ENCODE measurements at places on chromosomes 16 and 17.

DNA sequence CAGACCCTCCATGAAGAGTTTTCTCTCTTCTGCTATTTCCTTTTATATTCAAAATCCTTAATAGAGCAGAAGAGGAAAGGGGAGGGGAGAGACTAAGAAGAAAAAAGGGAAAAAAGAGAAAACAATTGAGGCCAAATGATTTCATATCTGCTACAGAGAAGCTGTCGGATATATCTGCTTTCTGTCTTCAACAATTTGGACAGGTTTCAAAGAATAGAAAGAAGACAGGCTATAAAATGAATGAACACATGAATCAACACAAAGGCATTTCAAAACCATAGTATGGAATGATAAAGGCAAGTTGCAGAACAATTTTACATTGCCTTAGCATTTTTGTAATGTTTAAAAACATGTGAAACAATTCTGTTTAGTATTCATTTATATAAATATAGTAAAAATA lies 4.7 kb upstream of the CMTR2 start:
- DNase-seq: no peak

DNA sequence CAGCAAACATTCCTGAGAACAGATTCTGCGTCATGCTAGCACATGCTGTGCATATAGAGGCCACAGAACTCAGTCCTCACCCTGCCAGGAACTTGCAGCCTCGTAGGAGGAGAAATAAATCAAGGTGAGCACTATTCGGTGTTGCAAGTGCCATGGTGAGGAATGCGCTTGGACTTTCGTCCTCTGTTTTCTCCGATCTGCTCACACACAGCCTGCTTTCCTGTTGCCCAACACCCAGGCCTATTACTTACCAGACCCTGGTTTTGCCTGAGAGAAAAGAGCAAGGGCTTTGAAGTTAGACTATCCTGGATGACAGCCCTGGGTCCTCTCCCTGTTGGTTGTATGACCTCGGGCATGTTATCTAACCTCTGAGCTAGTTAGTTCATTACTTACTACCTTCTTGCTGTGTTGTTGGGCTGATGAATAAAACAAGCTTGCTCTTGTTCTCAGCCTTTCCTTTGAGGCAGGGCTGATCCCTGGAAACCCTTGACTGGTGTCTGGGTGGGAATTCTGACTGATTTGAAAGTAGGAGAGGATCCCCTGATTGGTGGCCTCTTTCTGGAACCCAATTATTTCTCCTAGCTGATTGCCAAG lies 2.9 kb downstream of the ACSF2 start:
- no peak for DNase-seq

DNA sequence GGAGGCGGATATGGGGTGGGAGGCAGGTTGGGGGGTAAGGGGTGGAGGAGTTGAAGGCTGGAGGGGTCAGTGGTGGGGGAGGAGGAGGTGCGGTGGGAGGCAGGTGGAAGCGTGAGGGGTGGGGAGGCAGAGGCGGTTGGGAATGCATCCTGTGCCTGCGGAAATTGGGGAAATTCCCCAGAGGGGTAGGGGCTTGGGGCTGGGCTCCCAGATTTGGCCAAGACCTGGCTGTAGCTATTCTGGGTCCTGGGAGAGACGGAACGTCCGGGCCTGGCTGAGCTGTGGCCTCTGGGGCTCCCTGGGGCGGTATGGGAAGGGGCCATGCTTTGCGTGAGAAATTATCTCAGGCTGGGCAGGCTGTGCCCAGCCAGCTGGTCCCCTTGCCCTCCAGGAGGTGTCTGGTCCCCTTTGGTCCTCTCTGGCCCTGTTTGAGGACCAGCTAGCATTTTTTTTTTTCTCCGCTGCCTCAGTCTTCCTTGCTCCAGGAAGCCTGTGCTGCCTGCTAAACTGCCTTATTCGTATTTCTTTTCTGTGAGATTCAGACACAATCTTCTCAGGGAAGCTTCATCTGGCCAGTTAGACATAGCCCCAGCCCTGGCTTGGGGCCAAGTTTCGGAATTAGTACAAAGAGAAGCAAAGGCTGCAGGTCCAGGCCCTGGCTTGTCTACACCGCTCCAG lies 7.3 kb upstream of the TRPV2 start:
- DNase-seq: peak; percentile 76

GRCh38 chr16:86221085-86221484 lies 289.2 kb upstream of the FOXF1 start:
- DNase-seq: no peak

- DNase-seq: peak; percentile 41
These were observed 216.3 kb downstream of the SPECC1 start for GRCh38 chr17:20225162-20226115.

DNA sequence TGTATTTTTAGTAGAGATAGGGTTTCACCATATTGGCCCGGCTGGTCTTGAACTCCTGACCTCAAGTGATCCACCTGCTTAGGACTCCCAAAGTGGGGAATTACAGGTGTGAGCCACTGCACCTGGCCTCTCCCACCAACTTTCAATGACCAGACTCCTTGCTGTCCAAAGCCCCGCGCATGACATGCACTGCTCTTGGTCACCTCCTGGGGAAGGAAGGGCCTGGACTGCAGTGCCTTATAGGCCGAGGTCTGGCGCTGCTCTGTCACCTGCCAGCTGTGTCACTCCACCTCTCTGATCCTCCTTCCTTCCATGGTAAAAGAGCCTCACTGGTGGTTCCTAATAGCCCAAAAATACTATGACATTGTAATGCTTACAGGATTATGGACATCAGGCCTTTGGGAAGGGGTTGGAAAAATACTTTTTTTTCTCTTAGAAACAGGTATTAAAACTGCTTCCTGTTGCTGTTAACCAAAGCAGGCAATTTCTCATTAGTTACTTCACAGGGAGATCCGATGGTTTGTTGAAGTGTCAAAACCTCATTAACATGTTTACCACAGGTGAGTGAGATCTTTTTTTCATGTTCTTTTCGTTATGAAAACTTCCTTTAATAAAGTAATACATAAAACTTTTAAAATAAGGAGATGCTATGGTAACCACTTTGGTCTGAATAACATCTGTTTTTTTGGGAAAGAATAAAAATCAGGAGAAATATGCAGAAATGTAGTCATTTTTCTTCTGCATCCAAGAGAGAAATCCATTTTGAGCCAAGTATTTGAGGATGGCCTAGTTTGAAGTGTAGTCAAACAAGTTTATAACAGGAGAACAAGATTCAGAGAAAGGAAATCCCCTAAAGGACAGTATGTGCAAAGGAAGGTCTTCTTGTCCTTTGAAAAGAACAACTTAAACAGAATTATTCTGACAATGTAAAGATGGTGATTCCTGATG lies 35.5 kb downstream of the GRB7 start:
- DNase-seq: no peak

DNA sequence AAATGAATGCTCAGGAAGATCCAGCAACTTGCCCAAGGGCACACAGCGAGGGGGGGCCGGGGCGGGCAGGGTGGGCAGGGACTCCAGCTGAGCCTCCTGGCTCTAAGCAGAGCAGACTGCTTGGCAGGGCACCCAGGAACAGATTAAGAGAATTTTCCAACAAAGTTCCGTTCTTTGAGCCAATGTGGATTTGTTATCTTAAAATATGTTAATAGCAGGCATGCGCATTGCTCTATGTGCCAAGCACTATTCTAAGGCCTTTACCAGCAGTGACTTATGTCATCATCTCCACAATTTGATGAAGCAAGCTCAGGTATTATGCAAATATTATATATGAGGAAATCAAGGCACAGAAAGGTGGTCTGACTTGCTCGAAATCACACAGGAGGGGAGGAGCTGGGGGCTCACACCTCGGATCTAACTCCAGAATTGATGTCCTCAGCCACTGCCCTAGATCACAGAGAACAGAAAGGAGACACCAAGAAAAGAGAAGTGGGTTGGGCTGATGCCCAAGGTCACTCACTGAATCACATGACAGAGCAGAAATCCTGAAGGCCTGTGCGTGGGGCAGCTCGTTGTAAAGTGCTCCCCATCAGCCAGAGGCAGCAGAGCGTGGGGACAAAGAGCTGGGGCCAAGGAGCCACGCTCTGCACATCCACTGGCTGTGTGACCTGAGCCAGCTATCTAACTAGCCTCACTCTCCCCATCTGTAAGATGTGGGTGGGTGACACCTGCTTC lies 23.2 kb upstream of the MEAK7 start:
- DNase-seq: no peak

GRCh38 chr16:53855511-53855910 lies 151.6 kb downstream of the FTO start:
- no peak for DNase-seq

DNA sequence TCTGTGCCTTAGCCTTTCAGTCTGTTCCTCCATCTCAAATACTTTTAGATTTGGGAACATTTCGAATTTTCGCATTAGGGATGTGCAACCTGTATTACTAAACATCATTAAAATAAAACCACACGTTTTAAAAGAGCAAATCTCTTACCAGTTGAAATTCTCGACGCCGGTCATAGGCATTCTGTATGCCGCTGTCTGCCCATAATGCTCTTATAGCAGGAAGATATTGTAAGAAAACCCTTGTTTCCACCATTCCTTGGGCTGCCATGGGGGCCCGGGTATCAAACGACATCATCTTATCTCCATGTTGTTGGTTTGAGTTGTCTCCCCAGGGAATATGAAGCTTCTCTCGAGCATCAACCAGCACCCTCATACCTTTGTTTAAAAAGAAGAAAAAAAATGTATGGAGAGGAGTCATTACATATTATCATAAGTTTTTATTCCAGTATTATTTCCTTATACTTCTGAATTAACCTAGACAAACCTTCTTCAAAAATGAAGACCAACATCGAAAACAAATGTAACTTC lies 3.1 kb downstream of the GNA13 start:
- DNase-seq: no peak
